ENCODE measurements at places on chromosomes 12 and 14.

- no peak for DNase-seq
These were observed 33.6 kb downstream of the TNFAIP2 start for GRCh38 chr14:103156651-103157378.

DNA sequence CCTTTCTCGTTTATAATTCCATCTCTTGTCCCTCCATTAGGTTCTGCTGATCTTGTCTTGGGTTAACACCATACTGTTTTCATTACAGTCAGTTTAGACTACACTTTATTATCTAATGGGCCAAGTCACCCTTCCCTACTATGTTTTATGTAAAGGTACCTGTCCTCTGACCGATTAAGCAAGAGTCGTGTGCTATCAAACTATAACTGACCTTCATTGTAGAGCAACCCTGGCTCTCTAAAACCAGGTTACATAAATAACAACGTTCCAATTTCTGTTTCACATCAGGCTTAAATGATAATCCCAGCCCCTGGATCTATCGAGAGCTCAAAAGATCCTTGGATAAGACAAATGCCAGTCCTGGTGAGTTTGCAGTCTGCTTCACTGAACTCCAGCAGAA, 16.7 kb downstream of the OAS2 start:
- DNase-seq, result no peak

GRCh38 chr14:68796418-68797101, 3.7 kb upstream of the ZFP36L1 start:
- DNase-seq, result no peak

DNA sequence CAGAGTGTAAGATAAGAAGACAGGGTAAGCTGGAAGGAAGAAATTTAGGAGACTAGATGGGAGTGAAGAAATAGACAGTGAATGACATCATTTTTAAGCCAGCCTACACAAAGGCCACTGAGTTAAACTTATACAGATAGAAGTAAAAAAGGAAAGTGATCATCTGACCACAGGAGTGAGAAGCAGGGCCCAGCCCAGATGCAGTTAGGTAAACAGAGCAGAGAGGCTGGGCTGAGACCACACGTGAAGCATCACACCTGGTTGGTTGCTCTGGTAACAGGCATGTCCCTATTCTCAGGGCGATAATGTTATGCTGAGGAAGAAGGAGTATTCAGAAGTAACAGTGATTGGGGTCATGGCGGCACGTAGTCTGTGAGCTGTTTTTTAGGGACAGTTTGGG, 1079.4 kb downstream of the AACS start:
- no peak for DNase-seq

- no peak for DNase-seq
These were observed 53.5 kb downstream of the RASSF9 start for GRCh38 chr12:85782711-85783110.

DNA sequence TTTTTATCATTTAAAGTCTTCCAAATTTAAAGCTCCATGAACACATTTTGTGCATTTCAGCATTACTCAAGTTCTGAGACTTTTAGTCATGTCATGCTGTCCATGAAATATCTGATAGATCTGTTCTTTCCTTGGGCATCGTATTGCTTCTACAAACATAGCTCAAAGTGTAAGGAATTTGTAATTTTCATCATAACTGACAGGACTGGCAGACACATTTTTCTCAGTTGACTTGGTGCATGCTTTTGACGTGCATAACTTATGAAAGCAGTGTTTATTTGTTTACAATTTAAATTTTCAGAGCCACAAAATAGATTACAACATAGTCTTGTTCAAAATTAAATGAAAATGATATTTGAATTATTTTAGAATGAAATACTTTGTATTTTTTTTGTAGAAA, 812.1 kb upstream of the NOVA1 start:
- DNase-seq, result no peak

DNA sequence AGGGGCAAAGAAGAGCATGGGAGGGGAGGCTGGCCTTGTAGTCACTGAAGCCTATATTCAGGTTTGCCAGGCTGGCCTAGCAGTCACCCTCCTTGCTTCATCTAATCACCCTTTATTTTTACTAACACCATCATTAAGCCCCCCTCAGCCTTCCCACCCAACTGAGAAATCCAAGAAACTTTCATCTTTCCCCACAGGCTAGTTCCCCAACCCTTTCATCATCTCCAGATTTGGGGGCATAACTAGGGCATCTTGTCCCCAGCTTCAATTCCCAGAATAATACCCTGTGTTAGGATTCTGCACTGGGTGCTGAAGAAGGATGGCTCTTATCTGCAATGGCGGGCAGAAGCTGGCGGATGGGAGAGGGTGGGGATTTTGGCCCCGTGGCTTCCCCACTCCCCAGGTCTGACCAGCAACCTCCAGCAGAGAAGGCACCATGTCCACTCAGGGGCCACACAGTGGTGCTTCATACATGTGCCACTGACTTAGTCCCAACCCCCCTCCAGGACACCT, 6.9 kb downstream of the PCK2 start:
- no peak for DNase-seq

- DNase-seq, result no peak
These were observed 14.9 kb downstream of the AKAP6 start for GRCh38 chr14:32343926-32344430.

GRCh38 chr12:56522411-56523193, 982 bp downstream of the RBMS2 start:
- DNase-seq, result no peak

- no peak for DNase-seq
These were observed 13.7 kb upstream of the CHD4 start for GRCh38 chr12:6620885-6621274.

DNA sequence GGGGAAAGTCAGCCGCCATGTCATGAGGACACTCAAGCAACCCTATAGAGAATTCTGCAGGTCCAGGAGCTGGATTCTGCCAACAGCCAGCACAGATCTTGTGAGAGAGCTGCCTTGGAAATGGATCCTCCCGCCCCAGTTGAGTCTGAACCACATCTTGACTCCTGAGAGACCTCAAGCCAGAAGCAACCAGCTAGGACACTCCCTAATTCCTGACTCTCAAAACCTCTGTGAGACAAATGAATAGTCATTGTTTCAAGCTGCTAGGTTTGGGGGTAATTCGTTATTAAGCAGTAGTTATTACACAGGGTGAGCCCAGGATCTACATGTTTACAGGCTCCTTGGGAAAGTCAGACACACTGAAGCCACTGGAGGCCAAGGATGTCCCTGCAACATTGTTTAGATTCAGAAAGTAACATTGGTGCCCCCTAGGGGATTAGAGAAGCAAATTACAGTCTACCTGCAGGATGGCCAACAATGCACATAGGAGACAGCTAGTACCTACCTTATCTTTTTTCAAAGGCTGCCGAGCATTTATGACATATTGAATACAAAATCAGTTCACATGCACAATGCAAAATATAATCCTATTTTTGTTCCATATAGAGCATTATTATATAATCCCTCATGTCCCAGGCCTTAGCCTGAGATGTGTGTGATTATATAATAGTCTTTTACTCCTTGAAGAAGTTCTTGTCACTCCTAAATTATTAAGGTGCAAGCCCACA, 57.9 kb upstream of the FICD start:
- DNase-seq, result no peak

DNA sequence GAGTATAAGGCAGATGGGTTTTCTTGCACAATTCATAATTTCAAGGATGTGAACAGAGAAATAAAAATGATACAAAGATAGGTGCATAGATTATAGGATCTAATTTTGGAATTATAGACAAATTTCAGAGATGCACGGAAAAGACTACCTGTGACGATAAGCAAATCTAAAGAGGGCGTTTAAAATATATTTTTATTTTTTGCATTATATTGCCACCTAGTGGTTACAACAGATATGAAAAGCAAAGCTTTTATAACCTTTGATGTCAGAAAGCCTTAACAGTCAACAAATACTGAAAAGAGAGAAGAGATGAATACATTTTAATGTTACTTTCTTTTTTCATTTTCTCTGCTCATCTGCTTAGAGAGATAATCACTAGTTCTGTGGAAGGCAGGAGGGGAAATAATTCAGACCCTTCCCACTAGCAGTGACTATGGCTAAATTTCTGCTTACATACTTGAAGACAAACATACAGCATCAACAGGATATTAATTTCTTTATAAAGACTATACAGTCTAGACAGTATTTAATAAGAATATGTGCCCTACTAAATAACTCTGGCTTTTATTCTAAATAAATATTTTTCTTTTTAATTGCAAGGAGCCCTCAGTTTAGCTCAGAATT, 46.3 kb downstream of the NTS start:
- DNase-seq, result no peak

DNA sequence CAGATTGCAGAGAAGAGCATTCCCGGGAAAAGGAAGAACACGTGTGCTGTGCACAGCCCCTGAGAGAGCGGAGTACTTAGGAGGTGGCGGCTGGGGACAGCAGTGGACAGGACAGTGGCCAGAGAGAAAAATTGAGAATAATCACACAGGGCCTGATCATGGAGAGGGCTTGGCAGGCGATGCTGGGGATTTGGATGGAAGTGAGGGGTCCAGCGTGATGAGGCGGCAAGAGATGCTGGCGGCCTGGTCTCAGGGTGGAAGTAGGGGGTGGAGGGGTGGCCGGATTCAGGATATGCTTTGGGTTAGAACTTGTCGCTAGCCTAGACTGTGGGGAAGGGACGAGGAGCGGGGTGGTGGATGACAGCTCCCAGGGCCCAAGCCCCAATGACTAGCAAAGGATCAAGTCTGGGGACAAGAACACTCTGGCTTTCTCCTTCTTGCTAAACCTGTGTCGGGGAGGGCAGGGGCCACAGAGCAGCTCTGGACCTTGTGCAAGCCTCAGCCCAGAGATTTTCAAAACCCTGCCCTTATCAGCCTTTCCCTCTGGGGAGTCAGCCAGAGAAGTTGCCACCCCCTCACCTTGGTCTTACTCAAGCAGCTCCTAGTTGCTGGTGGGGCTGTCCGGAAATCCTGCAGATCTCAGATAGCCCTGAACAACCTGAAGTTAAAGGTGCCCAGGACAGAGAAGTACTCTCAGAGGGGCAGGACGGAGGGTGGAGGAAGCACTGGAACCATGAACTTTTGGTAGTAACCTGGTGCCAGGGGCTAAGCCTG, 1.3 kb downstream of the HVCN1 start:
- DNase-seq, result no peak

DNA sequence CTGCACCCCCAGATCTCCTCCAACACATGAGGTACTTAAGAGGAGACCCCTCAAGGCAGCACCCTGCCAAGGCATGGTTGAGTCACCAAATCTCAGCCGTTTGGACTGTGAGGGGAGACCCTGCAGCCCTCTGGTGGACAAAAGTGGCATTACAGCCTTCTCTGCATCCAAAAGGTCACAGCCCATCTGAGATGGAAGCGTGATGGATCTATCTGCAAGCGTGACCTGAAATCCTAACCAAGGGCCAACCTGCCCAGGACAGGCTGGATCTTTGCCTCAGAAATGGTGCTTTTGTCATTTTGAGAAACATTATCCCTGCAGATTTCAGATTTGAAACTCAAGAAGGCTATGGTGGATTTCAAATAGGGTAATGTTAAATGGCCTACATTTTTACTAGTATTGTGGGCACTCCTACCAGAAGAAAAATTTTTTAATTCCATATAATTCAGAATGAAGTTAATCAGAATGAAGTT, 23.7 kb upstream of the DHRS4 start:
- DNase-seq, result no peak

- no peak for DNase-seq
These were observed 1.5 kb downstream of the SYNE2 start for GRCh38 chr14:63854330-63854729.

GRCh38 chr14:55192054-55192621, 753 bp upstream of the DLGAP5 start:
- no peak for DNase-seq

DNA sequence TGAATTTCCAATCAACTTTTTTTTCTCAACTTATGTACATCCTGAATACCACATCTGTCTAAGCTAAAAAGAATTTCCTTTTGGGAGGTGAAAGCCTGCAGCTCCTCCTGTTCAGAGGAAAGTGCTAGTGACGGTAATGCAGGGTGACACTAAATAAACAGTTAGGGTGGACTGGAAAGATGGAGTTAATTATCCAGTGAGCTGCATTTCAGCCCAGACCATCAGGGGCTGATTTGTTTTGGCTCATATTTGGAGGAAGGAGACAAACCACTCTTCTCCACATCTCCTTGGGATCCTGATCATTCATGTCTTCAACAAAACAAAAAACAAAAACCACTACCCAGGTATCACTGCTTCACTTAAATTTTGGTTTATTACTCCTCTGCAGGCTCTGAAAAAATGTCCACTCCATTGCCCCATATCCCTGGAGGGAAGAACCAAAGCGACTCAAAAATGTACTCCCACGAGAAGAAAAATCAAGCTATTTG, 5.1 kb upstream of the SIX1 start:
- DNase-seq, result no peak

- DNase-seq, result no peak
These were observed 123.3 kb downstream of the PAPOLA start for GRCh38 chr14:96625426-96625985.

DNA sequence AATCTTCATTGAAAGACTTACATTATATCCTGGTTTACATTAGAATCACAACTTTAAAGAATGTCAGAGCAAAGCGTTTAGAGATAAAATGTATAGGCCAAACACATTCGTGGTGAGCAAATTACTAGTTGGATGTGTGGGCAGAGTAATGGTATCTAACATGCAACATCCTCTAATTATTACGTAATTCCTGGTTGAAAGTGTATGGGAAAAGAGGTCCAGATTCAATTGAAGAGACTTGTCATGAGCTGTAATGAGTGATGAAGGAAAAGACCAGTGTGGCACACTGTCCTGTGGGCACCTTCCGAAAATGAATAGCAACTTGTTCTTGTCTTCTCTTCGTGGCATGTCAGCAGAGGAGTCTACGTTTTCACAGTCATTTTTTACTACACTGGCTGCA, 192.8 kb downstream of the LRIG3 start:
- no peak for DNase-seq

- no peak for DNase-seq
These were observed 2.0 kb downstream of the NFKBIA start for GRCh38 chr14:35402323-35403113.

DNA sequence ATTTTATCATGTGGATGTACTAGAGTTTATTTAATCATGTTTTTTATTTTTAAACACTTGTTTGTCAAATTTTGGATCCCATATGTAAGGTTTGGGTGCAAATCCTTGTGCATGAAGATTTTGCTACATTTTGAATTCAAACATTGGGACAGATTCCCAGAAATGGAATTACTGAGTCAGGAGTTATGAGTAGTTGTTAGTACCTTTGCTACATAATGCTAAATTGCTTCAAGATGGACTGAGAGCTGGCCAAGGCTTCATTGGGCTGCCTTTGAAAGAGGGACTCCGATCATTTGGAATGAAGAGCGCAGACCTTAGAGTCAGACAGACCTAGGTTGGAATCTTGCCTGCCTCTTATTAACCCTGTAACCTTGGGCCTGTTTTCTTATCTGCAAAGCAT, 154.9 kb upstream of the PWP1 start:
- no peak for DNase-seq
